ENCODE measurements at places on chromosomes 16 and 17.

DNA sequence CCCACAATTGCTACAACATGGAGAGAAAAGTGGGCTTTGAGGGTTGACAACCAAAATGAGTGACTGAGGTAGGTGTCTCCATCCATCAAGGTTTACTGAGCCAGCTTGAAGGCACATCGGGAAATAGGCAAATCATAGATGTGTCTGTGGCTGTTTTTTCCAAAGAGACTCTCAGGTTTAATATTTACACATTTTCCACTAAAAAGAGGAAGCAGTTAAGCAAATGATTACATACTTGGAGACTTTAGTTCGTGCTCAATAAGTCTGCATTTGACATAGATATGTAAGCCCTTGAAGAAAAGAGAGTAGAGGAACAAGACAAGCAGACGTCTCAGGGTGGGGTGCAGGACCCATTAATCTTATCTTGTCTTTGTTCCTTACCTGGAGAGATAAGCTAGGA lies 148.9 kb upstream of the COX10 start:
- no peak for DNase-seq

GRCh38 chr16:56330476-56330875 lies 94.9 kb downstream of the AMFR start:
- DNase-seq, result no peak

- no peak for DNase-seq
These were observed 11.3 kb upstream of the MLKL start for GRCh38 chr16:74711938-74712337.

DNA sequence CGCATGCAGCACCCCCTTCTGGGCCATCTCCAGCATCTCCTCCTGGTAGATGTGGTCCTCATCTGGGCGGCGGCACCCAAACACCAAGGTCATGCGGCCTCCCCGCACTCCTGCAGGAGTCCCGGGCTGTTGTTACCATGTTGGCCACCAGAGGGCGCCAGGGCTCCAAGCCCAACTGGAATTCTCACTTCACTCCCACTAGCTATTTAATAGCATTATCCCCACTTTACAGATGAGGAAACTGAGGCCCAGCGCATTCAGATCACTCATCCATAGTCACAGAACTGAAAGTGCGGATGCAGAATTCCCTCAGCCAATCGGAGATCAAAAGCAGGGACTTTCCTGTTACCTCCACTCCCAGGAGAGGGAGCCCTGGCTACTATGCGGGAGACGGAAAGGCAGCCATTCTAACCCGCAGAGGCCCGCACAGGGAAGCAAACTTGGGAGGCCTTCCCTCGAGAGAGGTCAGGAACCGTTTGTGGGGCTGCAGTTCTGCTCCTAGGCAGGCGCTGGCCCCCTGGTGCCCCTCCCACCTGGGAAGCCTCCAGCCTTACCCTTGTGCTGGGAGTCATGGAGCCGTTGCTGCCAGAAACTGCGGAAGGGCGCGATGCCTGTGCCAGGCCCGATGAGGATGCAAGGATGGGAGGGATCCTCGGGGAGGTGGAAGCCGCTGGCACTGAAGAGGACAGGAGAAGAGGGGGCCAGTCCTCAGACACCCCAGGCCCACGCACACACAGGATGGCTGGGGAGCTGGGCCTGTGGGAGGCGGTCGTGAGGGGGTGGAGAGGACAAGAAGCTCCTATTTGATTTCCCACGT lies 40.1 kb downstream of the NOS2 start:
- peak; percentile 22 for DNase-seq

GRCh38 chr17:69702078-69702477 lies 287.6 kb downstream of the MAP2K6 start:
- no peak for DNase-seq

GRCh38 chr17:50447870-50448595 lies 20.6 kb downstream of the CHAD start:
- no peak for DNase-seq

GRCh38 chr17:69609473-69610305 lies 195.2 kb downstream of the MAP2K6 start:
- peak; percentile 60 for DNase-seq

GRCh38 chr16:85838381-85838780 lies 38.9 kb downstream of the COX4I1 start:
- no peak for DNase-seq

GRCh38 chr16:77402672-77403071 lies 32.2 kb downstream of the ADAMTS18 start:
- DNase-seq, result no peak

DNA sequence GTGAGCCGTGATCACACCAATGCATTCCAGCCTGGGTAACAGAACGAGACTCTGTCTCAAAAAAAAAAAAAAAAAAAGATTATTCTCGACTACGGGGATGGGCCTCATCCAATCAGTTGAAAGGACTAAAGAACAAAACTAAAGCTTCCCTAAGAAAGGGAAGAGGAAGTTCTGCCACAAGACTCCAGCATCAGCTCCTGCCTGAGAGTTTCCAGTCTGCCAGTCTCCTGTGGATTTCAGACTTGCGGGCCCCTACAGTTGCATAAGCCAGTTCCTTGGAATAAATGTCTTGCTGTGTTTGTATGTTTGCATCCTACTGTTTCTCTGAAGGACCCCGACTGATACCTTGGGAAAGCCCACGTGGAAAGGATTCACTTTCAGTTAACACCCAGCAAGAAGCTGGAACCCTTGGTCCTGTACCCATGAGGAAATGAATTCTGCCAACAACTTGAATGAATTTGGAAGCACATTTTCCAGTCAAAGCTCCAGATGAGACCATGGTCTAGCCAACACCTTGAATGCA lies 26.3 kb upstream of the FZD2 start:
- no peak for DNase-seq

GRCh38 chr17:17919169-17920107 lies 52.8 kb downstream of the TOM1L2 start:
- peak; percentile 81 for DNase-seq

GRCh38 chr16:81765969-81766368 lies 13.1 kb upstream of the PLCG2 start:
- DNase-seq, result no peak

GRCh38 chr17:78988152-78988551 lies 8.4 kb upstream of the LGALS3BP start:
- DNase-seq, result no peak

DNA sequence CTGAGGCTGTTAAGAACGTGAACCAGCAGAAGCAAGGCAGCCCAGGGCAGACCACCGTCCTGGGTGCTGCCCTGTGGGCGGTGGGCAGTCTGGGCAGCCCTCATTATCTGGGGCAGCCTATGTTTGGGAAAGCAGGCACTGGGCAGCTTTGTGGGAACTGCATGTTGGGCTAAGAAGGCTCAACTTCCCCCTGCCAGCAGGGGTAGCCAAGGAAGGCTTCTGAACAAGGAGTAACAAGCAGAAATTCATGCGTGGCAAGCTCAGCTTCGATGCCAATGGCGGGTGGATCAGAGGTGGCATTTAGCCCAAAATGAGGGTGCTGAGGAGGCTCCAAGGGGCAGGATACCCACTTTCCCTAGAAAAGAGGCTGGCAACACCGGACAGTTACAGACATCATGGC lies 42.7 kb upstream of the METRNL start:
- DNase-seq, result no peak

All from iris pigment epithelial cell (primary cell).